ENCODE measurements at places on chromosomes 16 and 17.

DNA sequence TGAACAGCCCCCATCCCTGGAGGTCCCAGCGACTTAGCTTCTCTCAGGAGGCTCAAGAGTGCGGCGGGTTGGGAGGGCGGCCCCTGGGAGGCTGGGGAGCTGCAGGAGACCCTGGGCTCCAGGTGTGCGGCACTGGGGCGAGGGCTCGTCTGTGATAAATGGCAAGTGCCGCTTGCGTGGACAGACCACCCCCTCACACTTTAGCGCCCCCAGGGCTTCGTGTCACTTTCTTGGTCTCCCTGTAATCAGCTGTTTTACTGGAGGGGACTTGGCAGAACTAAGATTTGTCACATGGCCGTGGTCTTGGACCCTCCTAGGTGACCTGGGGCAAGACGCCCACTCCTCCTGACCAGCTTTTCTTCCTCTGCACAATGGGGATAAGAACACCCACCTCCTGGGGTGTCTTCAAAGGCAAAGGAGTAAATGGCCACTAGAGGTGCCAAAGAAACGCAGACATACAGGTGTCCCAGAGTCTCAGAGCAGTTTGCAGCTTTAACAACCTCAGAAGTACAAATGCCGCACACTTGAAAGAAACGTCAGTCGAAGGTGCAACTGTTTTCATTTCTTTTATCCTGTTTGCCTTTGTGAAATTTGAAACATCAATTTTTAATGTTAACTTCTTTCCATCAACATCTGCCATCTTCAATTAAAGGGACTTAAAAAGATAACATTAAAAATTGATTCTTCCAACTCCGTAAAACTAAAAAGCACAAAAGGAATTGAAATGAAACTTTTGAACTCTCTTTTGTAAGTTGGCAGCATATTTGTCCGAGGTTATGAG, 946 bp downstream of the OSGIN1 start:
- no peak for DNase-seq

DNA sequence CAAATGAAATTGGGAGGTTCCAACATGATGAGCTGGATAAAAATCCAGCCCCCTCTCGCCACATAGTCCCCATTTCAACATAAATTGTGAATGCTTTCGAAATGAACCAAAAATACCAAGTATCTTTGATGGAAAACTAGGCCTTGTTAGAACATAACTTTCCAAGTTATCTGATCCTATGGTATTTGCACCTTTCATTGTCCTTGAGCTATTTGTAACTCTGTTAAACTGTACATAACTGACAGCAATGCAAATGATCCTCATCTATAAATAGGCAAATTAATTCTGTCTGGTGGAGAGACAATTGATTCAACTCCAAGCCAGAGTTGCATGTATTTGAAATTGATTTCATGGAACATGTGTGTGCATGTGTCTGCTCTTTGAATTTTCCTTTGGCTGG, 18.2 kb downstream of the CMTM4 start:
- no peak for DNase-seq

DNA sequence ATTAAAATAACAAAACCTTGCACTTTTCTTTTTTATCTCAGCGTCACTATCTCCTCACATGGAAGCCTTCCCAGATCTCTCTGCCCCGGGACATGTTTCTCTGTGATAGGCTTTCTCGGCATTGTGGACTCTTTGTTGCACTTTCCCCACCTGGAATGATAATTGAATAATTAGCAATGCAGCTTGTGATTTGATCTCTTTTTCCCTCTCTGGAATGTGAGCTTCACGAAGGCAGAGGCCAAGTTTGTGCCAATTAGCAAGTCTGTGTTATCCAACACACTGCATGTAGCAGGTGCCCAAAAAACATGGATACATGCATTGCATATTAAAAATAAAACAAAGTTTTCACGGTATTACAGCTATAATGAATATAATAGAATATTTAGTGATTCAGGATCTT, 431.2 kb downstream of the HAPSTR1 start:
- DNase-seq, result no peak

DNA sequence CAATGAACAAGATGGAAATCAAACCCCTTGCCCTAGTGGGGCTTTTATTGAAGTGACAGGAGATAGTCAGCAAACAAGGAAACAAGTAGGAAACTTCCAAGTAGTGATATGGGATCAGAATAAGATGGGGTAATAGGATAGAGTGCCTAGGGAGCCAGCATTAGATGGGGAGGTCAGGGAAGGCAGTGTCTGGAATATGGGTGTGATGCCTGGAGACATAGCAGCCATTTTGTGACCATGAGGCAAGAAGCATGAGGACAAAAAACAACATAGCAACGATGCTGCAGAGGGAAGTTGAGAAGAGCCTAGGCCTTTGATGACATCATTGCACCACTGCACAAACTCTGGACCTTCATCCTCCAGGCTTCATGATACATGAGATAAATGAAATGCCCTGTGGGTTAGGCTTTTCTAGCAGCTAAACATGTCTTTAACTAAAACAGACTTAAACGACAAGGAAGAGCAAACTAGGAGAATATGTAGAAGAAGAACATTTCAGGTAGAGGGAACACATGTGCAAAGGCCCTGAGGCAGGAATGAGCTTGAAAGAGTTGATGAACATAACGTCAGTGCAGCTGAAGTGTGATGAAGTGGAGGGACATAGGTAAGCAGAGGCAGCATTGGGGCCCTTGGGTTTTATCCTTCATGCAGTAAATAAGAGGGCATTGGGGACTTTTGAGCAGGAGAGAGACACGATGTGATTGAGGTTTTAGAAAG, 18.2 kb upstream of the TMEM11 start:
- no peak for DNase-seq

- DNase-seq, result no peak
Observed at GRCh38 chr17:10126616-10127501, 71.5 kb downstream of the GAS7 start.

DNA sequence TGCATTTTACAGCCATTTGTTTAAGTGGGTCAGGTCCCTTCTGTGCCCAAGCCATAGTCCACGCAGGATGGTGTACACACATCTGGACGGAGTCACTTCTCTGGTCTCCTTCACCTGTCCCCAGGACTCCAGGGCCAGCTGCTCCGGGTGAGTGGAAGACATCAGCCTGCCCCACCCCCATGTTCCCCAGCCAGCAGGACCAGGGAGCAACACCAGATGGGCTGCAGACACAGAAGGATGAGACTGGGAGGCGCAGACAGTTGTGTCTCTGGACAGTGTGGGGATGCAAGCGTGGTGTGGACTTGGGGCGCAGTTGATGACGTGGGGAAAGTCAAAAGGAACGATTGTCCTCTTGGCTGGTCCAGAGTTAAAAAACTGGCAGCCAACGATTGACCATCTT, 24.6 kb upstream of the WFDC1 start:
- DNase-seq, result no peak

GRCh38 chr16:12341966-12342365, 365.4 kb downstream of the SNX29 start:
- no peak for DNase-seq

- no peak for DNase-seq
Observed at GRCh38 chr16:65658349-65658748, 536.5 kb upstream of the CDH11 start.

DNA sequence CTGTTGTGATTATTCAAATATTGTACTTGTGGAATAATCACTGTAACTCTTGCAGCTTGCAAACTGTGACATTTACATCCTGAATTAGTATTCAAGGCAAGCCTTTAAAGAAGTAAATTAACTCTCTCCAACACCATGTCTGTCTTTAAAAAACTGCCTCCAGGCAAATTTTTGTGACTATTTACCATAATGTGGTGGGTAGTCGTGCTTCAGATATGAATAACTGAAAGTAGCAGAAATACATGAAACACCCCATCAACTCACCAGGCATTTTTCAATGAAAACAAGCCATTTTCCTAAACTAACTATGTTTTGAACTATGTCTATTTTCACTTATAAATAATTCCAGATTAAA, 217.4 kb upstream of the PSMD7 start:
- no peak for DNase-seq

DNA sequence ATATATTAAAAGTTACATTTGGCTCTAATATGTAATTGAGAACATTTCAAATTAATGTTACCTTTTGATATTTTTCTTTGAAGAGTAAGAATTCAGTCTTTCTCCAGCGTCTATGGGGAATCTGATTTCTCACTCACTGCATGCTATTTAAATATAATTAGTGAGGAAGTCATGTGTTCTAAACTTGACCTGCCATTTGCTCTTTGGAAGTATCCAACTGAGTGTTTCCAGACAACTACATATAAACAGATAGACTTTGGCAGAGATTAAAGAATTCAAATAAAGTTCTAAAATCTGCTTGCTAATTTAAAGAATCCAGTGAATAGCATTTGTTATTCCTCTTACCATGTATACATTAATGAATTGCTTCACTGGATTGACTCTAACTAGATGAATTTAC, 23.5 kb downstream of the OMG start:
- no peak for DNase-seq

DNA sequence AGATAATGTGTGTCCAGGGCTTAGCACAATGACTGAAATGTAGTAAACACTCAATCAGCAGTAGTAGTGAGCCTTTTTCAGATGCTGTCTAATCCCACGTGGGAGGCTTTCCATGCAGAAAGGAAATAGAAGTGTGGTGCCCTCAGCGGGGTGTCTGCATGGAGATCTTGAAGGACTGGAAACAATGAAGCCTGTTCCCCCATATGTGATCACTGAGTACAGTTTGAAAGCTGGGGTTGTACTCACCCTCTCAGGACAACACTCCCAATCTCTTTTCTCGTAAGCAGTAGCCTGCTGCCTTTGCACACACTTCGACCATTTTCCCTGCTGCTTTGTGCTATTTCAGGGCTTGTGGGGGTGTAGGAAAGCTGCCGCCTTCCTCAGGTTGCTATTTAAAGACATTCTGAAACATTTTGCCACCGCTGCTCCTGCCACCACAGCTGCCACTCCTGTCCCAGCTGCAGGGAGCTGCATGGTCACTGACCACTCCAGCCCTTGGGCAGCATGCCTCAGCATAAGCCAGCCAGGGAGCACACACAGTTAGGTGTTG, 40.6 kb upstream of the HAS3 start:
- no peak for DNase-seq

- no peak for DNase-seq
Observed at GRCh38 chr17:59876107-59876506, 16.6 kb downstream of the TUBD1 start.

GRCh38 chr16:15993946-15994665, 44.7 kb downstream of the ABCC1 start:
- DNase-seq, result no peak

GRCh38 chr16:88526906-88527185, 43.4 kb upstream of the ZC3H18 start:
- no peak for DNase-seq

DNA sequence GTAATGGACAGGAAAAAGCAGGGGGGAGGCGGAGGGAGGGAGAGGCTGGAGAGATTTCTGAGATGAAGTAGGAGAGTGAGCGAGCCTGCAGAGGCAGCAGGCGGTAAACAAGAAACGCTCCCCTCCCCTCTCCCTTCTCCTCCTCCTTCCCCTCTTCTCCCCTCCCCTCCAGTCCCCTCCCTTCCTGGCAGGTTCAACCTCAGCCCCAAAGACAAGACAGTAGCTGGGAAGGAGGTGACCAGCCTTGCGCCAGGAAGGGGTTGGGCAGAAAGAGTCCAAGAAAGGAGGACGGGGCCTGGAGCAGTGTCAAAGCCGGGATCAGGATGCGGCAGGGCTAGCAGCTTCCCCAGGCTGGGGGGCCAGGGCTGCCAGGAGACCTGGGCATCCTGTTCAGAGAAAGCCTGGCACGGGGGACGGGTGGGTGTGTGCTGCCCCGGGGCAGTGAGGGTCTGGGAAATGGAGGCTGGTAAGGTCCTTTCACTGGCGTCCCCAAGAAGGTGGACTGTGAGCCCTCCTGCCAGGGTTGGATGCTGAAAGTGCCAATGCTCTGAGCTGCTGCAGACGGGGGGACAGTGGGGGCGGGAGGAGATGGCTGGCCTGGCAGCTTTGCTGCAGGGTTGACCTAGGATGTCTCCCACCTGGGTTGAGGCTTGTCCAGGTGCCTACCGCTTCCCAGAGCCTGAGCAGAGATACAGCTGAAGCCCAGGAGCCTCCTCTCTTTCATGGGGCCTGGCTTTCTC, 261.6 kb upstream of the TNRC6C start:
- DNase-seq, result no peak

DNA sequence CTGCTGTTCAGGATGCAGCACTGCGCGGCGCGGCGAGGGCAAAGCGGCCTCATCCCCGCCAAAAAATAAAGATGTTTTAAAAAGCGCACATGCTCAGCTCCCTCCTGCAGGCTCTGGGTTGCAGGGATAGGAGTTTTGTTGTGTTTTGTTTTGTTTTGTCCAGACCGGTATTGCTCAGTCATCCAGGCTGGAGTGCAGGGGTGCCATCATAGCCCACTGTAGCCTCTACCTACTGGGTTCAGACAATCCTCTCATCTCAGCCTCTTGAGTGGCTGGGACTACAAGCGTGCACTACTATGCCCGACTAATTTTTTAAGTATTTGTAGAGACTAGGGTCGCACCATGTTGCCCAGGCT, 636 bp downstream of the WWOX start:
- DNase-seq, result no peak

DNA sequence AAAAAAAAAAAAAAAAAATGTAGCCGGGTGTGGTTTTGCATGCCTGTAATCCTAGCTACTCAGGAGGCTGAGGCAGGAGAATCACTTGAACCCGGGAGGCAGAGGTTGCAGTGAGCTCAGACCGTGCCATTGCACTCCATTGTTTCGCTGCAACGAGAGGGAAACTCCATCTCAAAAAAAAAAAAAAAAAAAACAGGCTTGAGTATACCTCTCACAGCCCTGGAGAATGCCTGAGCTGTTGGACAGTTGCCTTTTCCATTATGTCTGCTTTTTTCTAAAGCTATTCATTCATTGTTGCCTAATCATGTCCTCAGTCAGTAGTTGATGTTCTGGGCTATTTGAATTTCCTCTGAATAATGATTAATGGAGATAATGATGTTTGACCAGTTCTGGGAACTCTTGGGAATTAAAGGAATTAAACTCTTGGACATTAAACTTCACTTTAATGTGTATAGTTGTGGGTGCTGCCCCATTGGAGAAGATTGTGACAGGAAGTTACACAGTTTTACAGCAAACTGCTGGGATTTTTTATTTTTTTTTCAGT, 11.8 kb downstream of the HMOX2 start:
- no peak for DNase-seq

DNA sequence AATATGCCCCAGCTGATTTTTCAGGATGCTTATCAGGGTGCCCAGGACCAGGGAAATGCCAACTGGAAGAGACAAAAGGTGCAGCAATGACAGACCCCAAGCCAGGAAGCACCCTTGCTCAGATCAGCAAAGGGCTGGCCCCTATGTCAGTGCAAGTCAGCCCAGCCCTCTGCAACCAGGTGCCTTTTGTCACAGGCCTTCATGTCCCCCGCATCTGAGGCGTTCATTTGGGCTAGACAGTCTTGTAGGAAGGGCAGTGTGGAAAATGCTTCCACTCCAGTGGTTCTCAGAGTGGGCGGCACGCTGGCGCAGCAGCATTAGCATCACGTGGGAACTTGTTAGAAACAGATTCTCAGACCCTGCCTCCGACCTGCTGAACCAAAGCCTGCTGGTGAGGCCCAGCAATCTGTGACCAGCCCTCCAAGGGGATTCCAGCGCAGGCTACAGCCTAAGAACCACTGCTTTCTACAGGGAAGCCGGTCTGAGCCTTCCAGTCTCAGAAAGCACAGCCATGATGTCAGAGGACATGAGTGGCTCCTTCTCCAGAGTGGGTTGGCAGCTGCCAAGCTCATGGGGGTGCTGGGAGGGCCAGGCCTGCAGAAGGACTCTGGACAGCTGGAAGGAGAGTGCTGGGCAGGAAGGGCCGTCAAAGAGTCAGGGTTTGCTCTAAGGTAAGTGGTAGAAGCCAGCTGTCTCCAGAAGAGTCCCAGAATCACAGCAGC, 13.1 kb downstream of the SLC47A2 start:
- no peak for DNase-seq

- DNase-seq, result peak; percentile 68
Observed at GRCh38 chr17:38871247-38872015, 1.6 kb downstream of the LASP1 start.

Measured in CD4-positive, alpha-beta T cell treated with Interleukin-12 subunit alpha and Interleukin-12 subunit beta, for 1 hour (primary cell).